Left hindlimb (tissue), 1 donor: ENCODE measurements at places on chromosomes 13 and 19.

DNA sequence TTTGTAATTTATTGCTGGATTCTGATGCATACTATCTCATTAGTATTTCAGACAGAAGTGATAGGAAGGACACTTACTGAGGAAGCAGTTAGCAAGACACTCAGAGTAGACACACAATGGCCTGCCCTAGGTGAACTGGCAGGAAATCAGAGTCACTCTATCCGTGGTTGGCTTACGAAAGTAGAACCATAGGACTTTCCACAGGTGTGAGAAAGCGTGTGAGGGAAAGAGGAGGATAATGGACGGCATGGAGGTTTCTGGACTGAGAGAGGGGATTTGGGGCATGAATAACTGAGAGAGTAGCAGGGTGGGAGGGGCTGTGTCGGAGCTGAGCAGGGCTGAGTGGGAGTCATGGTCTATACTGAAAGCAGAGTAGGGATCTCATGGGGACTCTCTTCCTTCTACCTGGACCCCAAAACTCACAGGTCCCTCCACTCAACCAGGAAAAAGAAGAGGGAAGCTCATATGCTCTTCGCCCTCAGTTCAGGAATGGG is 18.7 kb upstream of the EID2 start:
- no peak for DNase-seq

GRCh38 chr13:46961719-46962118 is 64.9 kb upstream of the HTR2A start:
- no peak for DNase-seq

DNA sequence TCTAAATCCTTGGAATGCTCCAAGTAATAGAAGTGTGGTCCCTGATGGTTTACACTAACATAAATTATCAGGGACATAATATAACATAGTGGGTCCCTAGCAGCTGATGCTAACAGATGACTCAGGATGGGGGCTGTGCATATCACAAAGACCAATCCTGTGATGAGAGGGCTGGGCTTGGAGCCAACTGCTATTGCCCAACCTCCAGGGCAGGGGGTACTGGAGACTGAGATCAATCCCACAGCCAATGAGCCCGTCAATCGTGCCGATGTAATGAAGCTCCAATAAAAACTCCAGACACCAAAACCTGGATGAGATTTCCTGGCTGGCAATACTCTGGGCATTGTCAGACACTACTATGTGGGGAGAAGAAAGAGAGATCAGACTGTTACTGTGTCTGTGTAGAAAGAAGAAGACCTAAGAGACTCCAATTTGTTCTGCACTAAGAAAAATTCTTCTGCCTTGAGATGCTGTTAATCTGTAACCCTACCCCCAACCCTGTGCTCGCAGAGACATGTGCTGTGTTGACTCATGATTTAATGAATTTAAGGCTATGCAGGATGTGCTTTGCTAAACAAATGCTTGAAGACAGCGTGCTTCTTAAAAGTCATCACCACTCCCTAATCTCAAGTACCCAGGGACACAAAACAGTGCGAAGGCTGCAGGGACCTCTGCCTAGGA is 33.4 kb downstream of the ABCC4 start:
- DNase-seq: no peak

DNA sequence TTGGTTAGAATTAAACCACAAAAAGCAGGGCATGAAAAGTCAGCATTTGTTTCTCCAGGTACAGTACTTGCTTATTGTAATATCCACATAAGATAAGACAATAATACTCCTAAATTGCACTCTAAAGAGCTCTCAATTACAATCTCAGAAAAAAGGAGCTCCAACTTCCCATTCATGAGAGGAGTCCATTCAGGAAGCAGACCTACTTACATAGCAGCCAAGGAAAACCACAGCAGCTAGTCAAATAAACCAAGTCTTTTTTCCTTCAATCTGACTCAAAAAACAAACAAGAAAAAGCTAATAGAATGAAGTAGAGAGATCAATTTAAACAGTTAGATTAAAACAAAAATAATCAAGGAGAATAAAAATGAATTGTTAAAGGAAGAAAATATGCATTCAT is 885.2 kb upstream of the SLITRK6 start:
- DNase-seq: no peak

DNA sequence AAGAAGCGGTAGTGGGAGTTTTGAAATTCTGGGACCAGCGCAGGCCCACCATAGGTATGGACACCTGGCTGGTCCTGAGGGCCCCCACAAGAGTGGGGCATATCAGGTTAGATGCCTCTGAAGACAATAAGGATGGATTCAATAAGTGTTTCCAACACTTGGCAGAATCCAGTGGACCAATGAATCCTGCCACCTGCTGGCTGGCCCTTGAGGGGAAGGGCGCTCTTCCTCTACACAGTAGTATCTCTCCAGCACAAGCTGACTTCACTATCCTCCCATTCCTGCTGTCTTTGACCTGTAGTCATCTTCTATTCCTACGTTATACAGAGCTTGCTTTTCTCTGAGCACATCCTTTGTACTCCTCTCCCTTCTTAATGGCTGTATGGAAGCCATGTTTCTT is 199.7 kb upstream of the TSHZ3 start:
- DNase-seq: no peak

GRCh38 chr13:109881347-109881725 is 95.0 kb upstream of the IRS2 start:
- no peak for DNase-seq

GRCh38 chr13:40200273-40200978 is 466.0 kb downstream of the FOXO1 start:
- no peak for DNase-seq

DNA sequence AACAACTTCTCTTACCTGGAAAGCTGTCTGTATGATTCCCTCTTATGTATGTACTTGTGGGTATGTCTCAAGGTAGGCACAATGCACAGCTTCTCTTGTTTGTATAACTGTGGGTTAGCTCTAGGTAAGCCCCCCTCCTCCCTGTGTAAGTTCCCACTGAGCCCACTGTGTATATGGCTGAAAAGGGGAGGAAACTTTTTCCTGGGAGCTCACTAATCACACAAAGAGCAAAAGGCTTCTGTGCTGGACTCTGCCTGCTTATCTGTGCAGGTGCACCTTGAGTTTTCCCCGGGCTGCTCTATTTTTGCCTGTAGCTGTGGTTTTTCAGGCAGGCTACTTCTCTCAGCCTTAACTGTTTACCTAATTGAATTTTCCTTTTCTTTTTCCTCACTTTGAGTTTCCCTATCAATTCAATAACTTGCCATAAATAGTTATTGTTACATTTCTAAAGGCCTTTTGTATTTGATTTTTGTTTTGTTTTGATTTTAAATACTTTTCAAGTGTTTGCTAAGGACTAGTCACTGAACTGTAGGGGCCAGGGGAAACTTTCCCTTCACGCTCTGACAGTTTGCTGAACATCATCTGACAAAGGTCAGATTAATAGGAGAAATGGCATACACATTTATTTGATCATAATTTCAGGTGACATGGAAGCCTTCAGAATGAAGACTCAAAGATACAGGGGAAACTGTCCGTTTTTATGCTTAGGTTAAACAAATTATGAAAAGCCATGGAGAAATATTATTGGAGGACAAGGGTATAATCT is 423.5 kb upstream of the ATXN8OS start:
- no peak for DNase-seq

- DNase-seq: no peak
Observed at GRCh38 chr13:77372275-77372674, 45.4 kb upstream of the MYCBP2 start.

- DNase-seq: no peak
Observed at GRCh38 chr13:60358453-60358852, 38.6 kb upstream of the TDRD3 start.

- peak; percentile 66 for DNase-seq
Observed at GRCh38 chr13:114077933-114078325, 54.5 kb downstream of the RASA3 start.

GRCh38 chr13:39058040-39058439 is 19.8 kb downstream of the NHLRC3 start:
- DNase-seq: no peak

GRCh38 chr13:33236021-33236420 is 49.5 kb downstream of the STARD13 start:
- no peak for DNase-seq

DNA sequence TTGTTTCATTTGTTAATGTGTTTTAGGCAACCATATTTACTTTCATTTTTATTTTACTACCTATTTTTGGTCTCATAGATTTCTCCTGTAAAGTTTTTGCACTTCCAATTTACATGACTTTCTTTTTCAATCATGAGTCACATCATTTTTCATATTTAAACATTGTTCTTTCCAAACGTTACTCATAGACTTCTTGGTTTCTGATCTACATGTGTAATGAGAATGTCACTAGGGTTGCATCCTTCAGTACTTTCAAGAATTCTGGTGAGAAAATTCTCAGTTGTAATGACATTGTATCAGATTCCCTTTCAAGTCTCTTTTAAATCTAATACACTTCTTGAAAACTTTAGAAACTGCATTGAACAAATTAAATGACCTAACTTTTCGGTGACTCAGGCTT is 991.7 kb downstream of the EFNB2 start:
- DNase-seq: no peak

GRCh38 chr13:45584816-45585215 is 30.7 kb downstream of the ERICH6B start:
- DNase-seq: no peak

- no peak for DNase-seq
Observed at GRCh38 chr13:114043421-114044053, 69.7 kb upstream of the C13orf46 start.
